ENCODE measurements at places on chromosomes 11 and 22.

DNA sequence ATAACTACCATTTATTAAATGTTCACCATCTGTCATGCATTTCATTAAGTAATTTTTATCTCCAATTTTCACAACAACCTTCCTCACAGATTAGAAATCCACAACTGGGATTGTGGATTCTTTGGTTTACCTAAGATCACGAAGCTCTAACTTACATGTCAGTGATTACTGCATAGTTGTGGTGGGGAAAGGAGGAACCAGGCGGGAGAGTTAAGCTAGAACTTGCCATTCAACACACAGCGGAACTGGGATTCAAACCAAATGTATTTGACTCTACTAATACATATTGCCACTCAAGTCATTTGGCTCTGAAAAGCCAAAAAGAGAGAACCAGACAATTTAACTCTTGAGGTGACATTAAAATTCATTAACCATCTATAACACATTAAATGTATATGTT lies 10.4 kb upstream of the LAYN start:
- no peak overlapping the region for H3K4me3 ChIP-seq
- H3K27ac ChIP-seq = no peak overlapping the region
- peaks cover 29% of the 10 kb centered on the region for H3K4me1 ChIP-seq
- H3K36me3 ChIP-seq = no peaks in the 10 kb centered on the region

DNA sequence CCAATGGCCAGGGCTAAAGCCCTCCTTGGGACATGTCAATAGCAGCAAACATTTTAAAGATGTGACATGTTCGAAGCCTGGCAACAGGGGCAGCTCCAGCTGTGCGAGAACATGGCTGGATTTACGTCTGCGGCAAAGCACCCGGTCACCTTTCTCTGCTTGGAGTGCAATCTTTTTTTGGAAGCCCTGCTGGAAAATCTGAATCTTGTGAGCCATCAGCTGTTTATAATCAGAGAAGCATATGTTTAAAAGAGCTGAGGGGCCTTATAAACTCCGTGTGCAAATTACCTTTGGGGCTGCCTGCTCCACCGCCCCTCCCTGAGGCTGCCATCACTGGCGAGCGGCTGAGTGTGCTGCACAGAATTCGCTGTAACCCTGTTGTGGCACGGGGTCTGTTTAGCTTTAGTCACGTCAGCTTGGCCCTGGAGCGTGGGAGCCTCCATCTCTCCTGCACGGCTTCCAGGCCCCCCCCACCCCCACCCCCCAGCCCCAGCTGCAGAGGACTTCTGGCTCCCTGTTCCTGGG lies 9.0 kb upstream of the KCNQ1OT1 start:
- H3K36me3 ChIP-seq = no peaks in the 10 kb centered on the region
- H3K4me3 ChIP-seq = no peak overlapping the region
- DNase-seq = peak; percentile 82

- H3K36me3 ChIP-seq = peaks cover 28% of the 10 kb centered on the region
- no peaks in the 10 kb centered on the region for H3K27me3 ChIP-seq
- H3K4me3 ChIP-seq = no peak overlapping the region
- no peak for DNase-seq
- peaks cover 12% of the 10 kb centered on the region for H3K4me1 ChIP-seq
Observed at GRCh38 chr11:12222055-12222792, 111.8 kb downstream of the MICAL2 start.

- peaks cover 44% of the 10 kb centered on the region for H3K4me1 ChIP-seq
- no peak overlapping the region for H3K4me3 ChIP-seq
- H3K27ac ChIP-seq = peak overlapping the region; percentile 92
- DNase-seq = peak; percentile 80
- H3K36me3 ChIP-seq = peaks cover 9% of the 10 kb centered on the region
Observed at GRCh38 chr22:19844377-19845053, 10.2 kb downstream of the GNB1L start.

- no peaks in the 10 kb centered on the region for H3K4me1 ChIP-seq
- no peak for DNase-seq
- H3K27ac ChIP-seq = no peak overlapping the region
- H3K36me3 ChIP-seq = no peaks in the 10 kb centered on the region
Observed at GRCh38 chr11:110479108-110480101, 49.7 kb downstream of the FDX1 start.

DNA sequence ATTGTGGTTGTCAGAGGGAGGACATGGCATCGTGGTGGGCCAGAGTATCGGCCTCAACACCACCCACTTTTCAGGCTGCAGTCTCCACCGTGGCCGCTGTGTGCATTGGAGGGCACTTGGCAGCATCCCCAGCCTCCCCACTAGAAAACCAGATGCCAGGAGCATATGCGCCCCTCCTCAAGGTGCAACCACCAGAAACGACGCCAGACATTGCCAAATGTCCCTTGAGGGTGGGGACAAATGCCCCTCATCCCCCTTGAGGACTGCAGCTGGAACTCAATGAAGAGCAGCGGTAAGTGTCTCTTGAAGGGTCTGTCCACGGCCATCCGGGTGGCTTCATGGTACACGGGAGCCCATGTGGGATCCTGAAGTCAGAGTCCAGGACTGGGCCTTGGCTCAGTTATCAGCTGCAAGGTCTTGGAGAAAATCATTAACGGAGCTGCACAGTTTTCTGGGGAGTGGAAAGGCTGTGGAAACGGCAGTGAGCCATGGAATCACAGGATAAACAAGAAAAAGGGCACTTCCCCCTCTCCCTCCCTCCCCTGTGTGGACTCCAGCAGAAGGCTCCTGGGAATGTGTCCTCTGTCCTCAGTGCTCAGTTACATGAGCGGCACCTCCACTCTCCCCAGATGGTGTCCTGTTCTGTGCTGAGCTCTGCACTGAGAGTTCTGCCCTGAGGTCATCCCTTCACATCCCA lies 324.4 kb upstream of the B3GAT1 start:
- no peak overlapping the region for H3K4me3 ChIP-seq
- H3K4me1 ChIP-seq = no peaks in the 10 kb centered on the region
- H3K27me3 ChIP-seq = no peaks in the 10 kb centered on the region
- no peak overlapping the region for H3K27ac ChIP-seq

DNA sequence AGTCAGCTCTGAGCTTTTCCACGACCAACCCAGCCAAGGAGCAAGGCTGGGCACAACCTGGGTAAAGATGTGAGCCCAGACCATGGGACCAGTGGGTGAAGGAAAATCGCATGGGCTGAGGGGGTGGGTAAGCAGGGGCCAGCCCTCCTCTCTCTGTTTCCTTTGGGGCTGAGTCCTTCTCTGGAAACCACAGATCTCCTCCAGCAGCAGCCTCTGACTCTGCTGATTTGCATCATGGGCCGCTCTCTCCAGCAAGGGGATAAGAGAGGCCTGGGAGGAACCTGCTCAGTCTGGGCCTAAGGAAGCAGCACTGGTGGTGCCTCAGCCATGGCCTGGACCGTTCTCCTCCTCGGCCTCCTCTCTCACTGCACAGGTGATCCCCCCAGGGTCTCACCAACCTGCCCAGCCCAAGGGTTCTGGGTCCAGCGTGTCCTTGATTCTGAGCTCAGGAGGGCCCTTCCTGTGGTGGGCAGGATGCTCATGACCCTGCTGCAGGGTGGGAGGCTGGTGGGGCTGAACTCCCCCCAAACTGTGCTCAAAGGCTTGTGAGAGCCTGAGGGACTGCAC lies 67.8 kb downstream of the GGTLC2 start:
- H3K27me3 ChIP-seq = no peaks in the 10 kb centered on the region
- no peaks in the 10 kb centered on the region for H3K36me3 ChIP-seq
- no peak overlapping the region for H3K4me3 ChIP-seq

GRCh38 chr11:1384199-1384970 lies 5.3 kb upstream of the BRSK2 start:
- no peak overlapping the region for H3K4me3 ChIP-seq
- H3K36me3 ChIP-seq = no peaks in the 10 kb centered on the region
- no peaks in the 10 kb centered on the region for H3K4me1 ChIP-seq
- no peaks in the 10 kb centered on the region for H3K27me3 ChIP-seq
- no peak overlapping the region for H3K27ac ChIP-seq
- DNase-seq = no peak

DNA sequence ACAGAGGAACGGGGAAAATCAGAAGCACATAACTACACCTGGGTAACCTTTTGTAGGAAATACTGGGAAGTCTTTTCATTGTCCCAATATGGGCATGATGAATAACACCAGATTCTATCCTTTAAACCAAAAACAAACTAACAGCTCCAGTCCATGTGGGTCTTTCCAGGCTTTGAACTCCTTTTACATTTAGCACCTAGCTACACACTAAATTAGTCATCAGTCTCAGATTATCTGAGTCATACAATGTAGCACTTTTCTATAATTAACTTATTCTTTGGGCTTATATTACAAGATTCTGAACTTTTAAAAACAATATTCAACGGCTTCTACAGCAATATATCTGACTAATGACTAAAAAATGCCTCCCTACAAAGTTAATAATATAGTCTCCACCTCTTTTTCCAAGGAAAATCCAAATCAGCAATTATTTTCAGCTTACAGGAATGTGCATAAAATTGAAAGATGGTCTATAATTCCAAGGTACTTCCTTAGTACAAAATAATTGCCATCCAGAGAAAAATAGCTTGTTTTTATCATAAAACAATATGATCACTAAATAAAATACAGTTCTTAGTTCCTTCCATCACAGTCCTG lies 26.3 kb downstream of the STK33 start:
- H3K27ac ChIP-seq = peak overlapping the region; percentile 41
- H3K27me3 ChIP-seq = no peaks in the 10 kb centered on the region
- no peak overlapping the region for H3K4me3 ChIP-seq
- no peaks in the 10 kb centered on the region for H3K36me3 ChIP-seq
- 0 out of 2 replicates have a peak, but pooled peaks cover 10% of the 10 kb centered on the region for H3K4me1 ChIP-seq

Data from SK-N-SH (cell line).